ENCODE measurements at places on chromosomes 7 and 10.

DNA sequence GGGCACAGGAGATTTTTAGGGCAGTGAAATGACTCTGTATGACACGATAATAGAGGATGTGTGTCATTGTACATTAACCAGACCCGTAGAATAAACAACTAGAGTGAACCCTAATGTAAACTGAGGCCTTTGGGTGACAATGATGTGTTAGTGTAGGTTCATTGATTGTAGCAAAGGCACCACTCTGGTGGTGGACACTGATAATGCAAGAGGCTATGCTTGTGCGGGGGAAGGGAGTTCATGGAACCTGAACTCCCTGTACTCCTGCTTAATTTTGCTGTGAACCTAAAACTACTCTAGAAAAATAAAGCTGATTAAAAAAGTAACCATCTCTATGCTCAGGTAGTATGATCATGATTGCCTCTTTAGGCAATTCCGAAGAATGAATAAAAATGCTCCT is 96.3 kb upstream of the VIPR2 start:
- DNase-seq, result no peak

GRCh38 chr10:454860-455259 is 234.6 kb downstream of the DIP2C start:
- DNase-seq, result no peak

DNA sequence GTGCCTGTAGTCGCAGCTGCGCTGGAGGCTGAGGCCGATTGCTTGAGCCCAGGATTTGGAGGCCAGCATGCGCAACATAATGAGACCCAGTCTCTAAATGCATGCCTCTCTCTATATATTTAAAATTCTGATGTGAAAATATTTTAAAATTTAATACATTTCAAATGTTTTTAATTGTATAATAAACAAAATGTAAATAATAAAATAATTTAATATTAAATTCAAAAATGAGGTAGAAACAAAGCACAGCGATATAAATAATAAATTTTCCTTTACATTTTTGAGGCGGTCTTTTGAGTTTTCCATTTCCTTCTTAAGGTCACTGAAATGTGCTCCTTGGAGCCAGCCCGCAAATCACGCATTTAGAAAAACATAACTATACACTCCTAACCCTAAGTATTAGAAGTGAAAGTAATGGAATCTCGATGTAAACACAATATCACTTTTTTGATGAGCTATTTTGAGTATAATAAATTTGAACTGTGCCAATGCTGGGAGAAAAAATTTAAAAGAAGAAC is 523 bp upstream of the CDK1 start:
- no peak for DNase-seq

DNA sequence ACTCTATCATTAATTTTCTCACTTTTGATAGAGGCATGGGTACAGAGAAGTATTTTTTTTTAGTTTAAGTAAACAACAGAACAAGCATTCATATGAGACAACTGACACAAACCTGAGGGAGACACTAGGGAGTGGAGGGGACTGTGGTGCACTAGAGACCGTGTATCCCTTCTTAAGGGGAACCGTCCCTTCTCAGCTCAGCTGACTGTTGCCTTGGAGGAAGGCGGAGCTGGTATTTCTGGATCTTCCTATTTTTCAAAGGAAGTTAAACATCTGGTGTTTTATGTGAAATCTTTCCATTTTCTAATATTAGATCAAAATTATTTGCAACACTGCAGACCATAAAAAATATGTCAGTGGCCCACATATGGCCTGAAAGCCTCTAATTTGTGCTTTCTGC is 113.6 kb upstream of the MACROH2A2 start:
- DNase-seq, result no peak

Data from stimulated activated CD4-positive, alpha-beta T cell treated with anti-CD3 and anti-CD28 coated beads, Interleukin-1b, Interleukin-23, amount 100 ng/mL, for 1 hour (primary cell).